Left lung (tissue), 14 donors: ENCODE measurements at places on chromosomes 7 and 10. TPM values are rescaled to one million over a fixed set of nuclear protein-coding genes. Genes with fewer than 3 reads are reported as not detected.

Gene STEAP4
- 149 TPM for total RNA-seq

Gene PRKCQ
- 7.3 TPM for total RNA-seq

Gene SLC16A12
- 6.3 TPM for total RNA-seq

Gene SLC26A3
- total RNA-seq: not detected

Gene MMRN2
- 20.6 TPM for total RNA-seq

Gene GRID1
- total RNA-seq: 1.1 TPM

Gene COX15
- 36.8 TPM for total RNA-seq

Gene AGMO
- total RNA-seq: 0.58 TPM

Gene ASB10
- not detected for total RNA-seq

Gene CACNB2
- 5.7 TPM for total RNA-seq

Gene HOXA4
- 7.6 TPM for total RNA-seq
